ENCODE measurements at places on chromosomes 16 and 17.
A peak's percentile ranks its signal among the peaks of the same experiment; 100 is the strongest.

DNA sequence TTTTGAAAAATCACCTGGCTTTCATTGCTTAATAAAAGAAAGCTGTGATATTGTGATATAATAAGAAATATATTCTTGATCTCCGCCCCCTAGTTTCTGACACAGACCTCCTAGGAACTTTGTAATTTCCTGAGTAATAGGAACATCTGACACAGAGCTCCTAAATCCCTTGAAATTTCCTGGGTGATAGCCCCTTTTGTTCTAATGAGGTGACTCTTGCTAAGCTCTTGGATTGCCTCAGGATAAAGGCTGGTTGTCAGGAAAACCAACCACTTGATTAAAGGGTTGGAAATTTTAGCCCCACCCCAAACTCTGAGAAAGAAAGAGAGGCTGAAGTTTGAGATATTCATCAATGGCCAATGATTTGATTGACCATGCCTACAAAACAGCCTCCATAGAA lies 326.4 kb upstream of the KIF2B start:
- DNase-seq = no peak

DNA sequence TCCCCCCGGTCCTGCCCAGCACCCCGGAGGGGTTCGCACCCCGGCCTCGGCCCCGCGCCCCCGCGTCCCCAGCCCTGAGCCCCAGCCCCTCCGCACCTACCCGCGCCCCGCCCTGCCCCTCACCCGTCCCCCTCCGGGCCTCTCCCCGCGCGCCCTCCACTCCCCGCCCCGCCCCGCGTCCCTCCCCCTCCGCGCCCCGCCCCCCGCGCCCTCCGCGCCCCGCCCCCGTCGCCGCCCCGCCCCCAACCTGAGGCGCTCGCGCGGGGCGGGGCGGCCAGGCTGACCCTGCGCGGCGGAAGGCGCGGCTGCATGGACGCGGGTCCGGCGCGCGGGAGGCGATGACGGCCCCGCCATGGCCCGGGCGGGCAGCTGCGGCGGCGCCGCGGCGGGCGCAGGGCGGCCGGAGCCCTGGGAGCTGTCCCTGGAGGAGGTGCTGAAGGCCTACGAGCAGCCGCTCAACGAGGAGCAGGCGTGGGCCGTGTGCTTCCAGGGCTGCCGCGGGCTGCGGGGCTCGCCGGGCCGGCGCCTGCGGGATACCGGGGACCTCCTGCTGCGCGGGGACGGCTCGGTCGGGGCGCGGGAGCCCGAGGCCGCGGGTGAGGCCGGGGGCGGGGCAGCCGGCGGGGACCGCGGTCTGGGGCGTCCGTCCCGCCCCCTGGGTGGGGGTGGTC lies at the start of gene SPIRE2:
Gene SPIRE2, plus strand, starts transcription at position 277 of the 671 bp plus-strand sequence. Its CDS starts 76 bp downstream, at position 353.
- DNase-seq = peak; percentile 21

- no peak for DNase-seq
These were observed 39.0 kb downstream of the ADCY9 start for GRCh38 chr16:4077174-4077649.

DNA sequence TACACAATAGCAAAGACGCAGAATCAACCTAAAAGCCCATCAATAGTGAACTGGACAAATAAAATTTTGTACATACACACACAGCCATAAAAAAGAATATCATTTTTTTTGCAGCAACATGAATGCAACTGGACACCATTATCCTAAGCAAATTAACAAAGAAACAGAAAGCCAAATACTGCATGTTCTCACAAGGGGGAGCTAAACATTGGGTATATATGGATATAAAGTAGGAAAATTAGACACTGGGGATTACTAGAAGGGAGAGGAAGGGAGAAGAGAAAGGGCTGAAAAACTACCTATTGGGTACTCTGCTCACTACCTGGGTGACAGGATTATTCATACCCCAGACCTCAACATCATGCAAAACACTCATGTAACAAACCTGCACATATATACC lies 28.2 kb downstream of the ADAMTS18 start:
- DNase-seq = no peak

- DNase-seq = no peak
These were observed 111.4 kb upstream of the NACA2 start for GRCh38 chr17:61702450-61702849.

DNA sequence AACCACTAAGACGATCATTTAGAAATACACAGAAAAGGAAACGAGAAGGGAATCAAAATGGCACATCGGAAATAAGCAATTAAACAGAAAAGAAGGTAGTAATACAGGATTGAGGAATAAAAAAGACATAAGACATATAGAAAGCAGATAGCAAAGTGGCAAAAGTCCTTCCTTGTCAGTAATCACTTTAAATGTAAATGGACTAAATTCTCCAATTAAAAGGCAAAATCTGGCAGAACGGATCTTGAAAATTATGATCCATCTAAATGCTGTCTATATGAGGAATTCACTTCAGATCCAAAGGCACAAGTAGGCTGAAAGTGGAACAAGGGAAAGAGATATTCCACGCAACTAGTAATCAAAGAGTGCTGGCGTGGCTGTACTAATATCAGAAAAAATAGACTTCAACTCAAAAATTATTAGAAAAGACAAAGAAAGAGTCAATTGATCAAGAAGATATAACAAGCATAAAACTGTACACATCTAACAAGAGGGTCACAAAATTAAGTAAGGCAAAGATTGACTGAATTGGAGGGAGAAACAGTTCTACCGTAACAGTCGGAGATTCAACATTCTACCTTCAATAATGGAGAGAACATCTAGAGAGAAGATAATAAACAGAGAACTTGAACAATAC lies 36.8 kb upstream of the METRNL start:
- no peak for DNase-seq

Data from AG09309 (cell line).